ENCODE measurements at places on chromosomes 7 and 10. TPM values are rescaled to one million over a fixed set of nuclear protein-coding genes. Genes with fewer than 3 reads are reported as not detected.

MPP7 gene
- 2.0 TPM for total RNA-seq

SEC61A2 gene
- 7.8 TPM for total RNA-seq

GPR26 gene
- total RNA-seq = not detected

EBF3 gene
- total RNA-seq = 5.1 TPM

TMEM140 gene
- not detected for total RNA-seq

OR9A2 gene
- 1.2 TPM for total RNA-seq

OR6B1 gene
- total RNA-seq = not detected

FIGNL1 gene
- total RNA-seq = 11.4 TPM

LDB3 gene
- total RNA-seq = 2.0 TPM

Data from placental epithelial cell (primary cell).